ENCODE measurements at places on chromosomes 7 and 10.

DNA sequence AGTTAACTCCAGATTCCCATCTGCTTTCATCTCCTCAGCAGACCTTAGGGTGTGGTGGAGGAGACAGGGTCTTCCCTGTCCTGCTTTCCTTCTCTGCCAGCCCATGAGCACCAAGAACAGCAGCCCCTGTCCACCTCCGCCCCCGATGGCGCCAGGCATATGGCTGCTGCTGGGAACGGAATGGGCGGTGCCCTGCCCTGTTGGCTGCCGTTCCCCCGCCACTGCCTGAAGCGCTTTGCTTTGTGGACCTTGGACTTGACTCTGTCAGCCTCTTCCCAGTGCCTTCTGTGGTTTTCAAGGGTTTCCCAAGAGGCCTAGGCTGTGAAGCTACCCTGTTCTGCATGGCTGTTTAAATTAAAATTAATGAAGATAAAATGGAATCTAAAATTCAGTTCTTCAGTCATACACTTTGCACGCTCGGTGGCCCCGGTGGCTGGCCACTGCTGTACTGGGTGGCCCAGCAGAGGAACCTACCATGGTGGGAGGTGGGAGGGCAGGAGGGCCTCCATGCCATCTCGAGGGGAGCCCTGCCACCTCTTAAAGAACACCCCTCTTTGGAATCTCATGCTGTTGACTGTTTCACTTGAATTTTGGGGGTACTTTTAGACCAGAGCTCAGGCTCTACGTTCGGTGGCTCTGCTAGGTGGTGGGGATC is 78.7 kb downstream of the NKX6-2 start:
- no peak for DNase-seq

- DNase-seq, result no peak
Observed at GRCh38 chr10:24307116-24307515, 98.2 kb downstream of the KIAA1217 start.

DNA sequence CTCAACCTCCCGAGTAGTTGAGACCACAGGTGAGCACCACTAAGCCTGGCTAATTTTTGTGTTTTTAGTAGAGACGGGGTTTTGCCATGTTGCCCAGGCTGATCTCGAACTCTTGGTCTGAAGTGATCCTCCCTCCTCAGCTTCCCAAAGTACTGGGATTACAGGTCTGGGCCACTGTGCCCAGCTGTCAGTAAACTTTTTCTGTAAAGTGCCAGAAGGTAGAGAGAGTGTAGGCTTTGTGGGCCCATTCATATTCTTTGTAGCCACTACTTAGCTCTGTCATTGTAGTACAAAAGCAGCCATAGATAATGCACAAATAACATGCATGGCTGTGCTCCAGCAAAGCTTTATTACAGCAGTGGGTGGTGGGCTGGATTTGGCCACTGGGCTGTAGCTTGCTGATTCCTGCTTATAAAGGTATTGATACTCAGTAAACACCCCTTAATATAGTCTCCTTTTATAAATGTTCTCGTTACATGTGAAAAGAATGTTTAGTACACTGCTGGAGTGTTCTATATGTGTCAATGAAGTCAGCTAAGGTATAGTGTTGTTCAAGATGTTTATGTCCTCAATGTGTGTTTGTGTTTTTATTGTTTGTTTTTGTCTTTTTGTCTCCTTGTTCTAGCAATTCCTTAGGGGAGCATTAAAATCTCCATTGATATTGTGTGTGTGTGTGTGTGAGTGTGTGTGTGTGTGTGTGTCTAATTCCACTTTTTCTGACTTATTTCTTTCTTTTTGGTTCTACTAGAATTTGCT is 644.7 kb upstream of the DPP6 start:
- no peak for DNase-seq

DNA sequence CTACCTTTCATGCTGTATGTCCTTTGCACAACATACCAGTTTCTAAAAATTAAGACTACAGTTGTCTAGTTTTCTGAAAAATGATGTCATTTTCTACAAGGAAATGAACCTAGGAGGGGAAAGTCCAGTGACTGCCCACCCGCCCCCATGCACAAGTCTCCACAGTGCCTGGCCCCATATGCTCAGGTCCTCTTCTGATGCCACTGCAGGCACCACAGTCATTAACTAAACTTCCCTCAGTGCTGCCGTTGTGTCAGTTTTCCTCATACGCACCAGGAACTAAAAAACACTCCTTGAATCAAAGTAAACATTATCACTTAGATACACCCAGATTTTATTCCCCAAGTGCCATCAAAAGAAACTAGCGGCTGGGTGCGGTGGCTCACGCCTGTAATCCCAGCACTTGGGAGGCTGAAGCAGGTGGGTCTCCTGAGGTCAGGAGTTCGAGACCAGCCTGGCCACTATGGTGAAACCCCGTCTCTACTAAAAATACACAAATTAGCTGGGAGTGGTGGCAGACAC is 6.9 kb upstream of the TNS3 start:
- peak; percentile 27 for DNase-seq

- DNase-seq, result peak; percentile 66
Observed at GRCh38 chr10:110774069-110775019, 97.4 kb upstream of the PDCD4 start.

- DNase-seq, result no peak
Observed at GRCh38 chr10:32308027-32308603, 38.8 kb downstream of the EPC1 start.

DNA sequence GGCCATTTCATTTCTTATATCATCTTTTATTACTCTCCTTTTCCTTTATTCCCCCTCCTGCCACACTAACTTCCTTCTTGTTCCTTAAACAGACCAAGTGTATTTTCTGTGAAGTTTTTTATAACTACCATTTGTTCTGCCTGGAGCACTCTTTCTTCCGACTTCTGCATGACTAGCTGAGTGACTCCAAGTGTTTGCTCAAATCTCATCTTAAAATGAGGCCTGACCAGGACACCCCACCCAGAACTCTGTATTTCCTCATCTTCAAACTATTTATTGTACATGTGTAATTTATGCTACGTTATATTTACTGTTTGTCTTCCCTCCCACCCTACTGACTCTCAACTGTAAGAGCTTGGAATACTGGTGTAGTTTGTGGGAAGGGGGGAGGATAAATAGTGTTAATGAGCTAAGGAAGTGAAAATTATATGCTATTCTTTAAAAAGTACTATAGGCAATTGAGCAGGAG is 3.2 kb downstream of the MINDY3 start:
- DNase-seq, result no peak

GRCh38 chr7:40526951-40527715 is 392.3 kb downstream of the SUGCT start:
- no peak for DNase-seq

- no peak for DNase-seq
Observed at GRCh38 chr7:22386865-22387264, 29.9 kb upstream of the RAPGEF5 start.

DNA sequence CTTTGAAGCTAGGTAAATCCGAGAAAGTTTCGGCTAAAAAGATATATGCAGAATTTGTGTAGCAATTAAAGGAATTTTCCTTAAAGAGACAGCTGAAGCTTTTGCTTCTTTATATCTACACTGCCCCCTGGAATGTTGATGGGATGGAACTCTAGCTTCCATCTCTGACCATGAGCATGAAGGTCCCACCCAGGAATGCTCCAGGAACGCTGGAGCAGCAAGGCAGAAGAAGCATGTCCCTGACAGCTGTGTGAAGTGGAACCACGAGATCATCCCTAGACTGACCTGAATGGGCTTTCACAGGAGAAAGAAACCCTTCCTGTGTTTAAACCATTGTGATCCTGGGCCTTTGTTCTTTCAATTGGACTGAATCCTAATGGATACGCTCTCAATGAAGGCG is 99.7 kb upstream of the NOBOX start:
- DNase-seq, result no peak

DNA sequence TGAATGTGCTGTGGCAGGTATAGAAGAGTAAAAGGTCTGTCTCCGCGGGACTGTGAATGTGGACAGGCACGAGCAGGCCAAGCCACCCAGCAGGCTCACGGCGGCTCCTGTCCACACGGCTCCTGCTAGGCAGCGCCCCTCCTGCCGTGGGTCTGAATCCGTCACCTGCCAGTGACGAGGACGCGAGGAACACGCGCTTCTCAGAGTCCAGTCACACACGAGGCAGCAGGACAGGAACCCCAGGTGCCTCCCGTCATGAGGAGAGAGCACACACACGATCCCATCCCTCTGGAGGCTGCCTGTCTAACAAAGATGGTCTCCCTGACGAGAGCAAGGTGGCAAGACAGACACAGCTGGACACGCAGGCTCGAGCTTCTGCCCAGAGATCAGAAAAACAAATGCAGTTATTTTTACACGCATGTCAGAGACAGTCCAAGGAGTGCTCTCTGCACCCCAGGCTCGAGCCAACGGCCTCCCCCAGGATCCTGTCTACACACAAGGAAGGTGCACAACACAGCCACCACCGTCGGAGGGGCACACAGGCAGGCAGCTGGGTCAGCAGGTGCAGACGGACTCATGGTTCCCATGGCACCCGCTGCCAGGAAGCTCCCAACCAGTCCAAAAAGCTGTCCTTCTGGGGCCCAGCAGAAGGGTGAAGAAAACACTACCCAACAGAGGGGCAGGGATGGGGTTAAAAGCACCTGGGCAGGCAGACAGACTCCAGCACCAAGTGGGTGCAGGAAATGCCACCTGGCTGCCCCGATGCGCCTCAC is 103.2 kb downstream of the MAD1L1 start:
- no peak for DNase-seq

DNA sequence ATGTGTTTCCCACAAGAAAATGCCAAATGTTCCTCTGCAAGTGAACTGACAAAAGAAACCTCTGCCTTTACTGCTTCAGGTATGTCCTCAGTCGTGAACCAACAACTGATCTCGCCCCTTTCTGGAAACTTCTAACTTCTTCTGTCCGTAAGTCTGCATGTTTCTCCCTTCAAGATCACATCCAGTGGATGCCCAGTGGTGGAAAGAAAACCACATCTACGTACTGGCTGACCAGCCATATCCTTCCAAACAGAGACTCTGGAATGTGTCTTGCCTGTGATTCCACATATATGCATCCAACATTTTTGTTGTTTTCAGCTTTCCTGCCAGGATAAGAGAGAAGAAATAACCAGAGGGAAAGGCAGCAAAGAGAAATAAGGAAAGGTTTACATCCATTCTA is 152.7 kb downstream of the GLI3 start:
- no peak for DNase-seq

DNA sequence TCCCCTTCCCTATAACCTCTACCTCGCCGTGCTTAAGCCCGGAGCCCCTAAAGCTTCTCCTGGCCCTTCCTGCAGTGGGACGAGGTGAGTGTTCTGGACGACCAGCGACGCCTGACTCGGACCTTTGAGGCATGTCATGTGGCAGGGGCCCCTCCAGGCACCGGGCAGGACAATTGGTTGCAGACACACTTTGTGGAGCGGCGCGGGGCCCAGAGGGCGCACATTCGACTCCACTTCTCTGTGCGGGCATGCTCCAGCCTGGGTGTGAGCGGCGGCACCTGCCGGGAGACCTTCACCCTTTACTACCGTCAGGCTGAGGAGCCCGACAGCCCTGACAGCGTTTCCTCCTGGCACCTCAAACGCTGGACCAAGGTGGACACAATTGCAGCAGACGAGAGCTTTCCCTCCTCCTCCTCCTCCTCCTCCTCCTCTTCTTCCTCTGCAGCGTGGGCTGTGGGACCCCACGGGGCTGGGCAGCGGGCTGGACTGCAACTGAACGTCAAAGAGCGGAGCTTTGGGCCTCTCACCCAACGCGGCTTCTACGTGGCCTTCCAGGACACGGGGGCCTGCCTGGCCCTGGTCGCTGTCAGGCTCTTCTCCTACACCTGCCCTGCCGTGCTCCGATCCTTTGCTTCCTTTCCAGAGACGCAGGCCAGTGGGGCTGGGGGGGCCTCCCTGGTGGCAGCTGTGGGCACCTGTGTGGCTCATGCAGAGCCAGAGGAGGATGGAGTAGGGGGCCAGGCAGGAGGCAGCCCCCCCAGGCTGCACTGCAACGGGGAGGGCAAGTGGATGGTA is 9.2 kb downstream of the EPHB6 start:
- DNase-seq, result no peak

DNA sequence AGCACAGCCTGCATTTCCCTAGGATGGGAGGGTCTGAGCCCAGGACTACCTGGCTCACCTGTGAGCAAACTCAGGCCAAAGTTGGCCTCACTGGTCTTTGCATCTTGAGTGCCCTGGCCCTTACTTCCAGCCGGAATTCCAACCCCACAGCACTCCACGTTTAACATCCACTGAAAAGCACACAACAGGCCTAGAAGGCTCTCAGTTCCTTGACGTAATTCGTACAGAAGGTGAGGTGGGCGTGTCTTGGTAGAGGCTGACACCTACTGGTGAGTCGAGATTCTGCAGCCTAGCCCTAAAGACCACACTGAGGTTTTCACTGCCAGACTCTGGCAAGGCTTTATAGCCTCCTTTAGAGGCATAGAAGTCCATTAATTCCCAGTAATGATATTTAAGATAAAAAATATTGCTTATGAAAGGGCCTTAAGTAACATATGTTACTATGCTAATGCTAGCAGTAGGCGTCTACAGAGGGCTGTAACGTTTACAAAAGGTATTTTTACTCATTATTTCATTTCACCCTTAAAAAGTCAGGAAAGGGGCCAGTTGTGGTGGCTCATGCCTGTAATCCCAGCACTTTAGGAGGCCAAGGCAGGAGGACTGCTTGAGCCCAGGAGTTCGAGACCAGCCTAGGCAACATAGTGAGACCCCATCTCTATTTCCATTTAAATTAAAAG is 95.8 kb downstream of the HIP1 start:
- peak; percentile 53 for DNase-seq

DNA sequence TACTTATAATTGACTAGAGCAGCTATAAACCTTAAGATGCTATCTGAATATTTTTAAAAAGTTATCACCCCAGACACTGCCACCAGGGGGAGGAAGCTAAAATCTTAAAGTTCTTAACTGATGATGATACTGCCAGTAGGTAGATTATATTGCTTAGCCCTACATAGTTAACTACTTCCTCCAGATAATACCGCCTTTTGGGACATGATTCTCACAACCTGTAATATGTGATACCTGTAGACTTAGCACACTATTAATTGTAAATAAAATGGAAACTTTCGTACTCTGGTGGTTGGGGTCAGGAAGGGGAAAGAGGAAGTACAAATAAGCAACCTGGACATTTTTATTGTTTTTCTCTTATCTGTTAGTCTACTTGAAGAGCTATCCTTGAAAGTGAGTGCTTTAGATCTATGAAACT is 268.9 kb downstream of the ADK start:
- no peak for DNase-seq

- no peak for DNase-seq
Observed at GRCh38 chr7:107453388-107453787, 16.5 kb upstream of the GPR22 start.

DNA sequence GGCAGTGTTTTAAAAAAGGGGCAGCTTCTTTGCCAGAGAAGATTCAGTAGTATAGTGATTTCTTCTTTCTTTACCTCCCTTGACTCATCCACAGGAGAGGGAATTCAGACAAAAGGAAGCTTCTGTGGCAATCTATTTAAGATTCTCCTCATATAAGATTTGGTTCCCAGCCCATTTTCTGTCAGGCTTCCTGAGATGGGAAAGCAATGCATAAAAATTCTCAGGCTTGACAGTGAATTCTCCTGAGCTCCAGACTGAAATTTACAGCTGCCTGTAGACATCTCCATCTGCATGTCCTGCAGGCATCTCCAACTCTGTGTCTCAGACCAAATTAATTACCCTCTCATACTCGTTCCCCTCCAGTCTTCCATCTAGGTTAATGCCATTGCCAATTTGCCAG is 72.8 kb downstream of the TSPAN12 start:
- DNase-seq, result no peak

- no peak for DNase-seq
Observed at GRCh38 chr7:47507522-47507921, 74.4 kb downstream of the TNS3 start.

Measured in stimulated activated naive B cell treated with anti-CD40 and anti-IgM and Interleukin-4, amounts not matched to agents 10 μg/mL and 1 μg/mL and 100 μg/mL, for 72 hours (primary cell).